ENCODE measurements at places on chromosomes 7 and 10.

GRCh38 chr10:12221323-12222298 is 25.6 kb downstream of the CDC123 start:
- peak; percentile 46 for DNase-seq

GRCh38 chr7:44264221-44264931 is 61.0 kb downstream of the CAMK2B start:
- peak; percentile 61 for DNase-seq

DNA sequence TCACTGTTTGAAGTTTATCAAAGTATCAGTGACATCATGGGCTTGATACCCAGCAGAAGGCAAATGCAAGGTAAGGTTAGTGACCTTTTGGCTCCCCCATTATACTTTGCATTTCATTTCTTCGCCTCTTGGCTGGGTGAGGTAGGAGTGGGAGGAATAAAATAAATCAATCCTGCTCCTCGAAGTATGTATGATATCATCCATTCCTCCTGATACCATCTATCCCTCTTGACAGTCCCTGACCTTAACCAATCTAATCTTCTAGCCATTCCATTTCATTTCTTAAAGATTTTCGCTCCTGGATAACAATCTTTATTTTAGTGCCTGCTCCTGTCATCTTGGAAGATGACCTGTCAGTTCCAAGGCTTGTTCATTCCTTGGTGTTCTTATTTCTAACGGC is 1083.3 kb downstream of the NXPH1 start:
- no peak for DNase-seq

DNA sequence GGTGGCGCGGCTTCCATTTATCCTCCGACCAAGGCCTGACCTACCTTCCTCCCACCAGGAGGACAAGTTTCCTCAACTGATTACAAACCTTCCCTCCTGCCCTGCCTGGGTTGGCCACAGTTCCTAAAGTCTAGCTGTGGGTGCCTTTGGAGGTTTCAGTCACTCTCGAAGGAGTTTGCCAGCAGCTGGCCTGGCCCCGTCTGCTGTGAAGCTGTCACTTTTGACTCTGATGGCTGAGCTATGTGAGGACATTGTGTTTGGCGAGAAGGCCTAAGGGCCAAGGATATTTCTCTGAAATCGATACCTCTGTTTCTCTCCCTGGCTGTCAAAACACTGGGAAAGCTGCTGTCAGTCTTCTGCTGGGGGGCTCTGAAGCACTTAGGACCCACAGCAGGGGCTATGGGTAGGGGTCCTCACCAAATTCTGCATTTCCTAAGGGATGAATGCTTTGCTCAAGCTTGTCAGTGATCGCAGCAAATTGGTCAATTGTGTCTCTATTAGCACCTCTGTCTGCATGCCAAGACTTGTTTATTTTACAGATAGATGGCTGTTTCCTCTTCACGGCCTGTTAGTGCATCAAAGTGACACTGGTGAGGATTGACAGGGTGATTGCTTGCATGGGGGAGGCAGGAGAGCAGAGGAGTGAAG is 31.9 kb upstream of the SAMD8 start:
- DNase-seq = no peak

DNA sequence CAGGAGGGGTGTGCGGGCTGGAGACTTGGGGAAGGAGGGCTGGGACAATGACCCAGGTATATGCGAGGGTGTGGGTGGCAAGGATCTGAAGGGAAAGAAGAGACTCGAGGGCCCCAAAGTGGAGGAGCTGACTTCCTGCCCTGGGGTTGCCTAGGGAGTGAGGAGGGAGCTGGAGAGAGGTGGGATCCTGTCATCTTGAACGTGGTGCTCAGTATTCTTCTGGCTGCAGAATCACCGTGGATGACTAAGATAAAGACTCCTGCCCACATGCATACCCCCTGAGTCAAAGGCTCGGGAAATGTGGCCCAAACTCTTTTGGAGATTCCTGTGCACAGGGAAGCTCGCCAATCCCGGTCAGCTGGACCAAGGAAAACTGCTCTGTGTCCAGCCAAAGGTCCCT is 31.2 kb downstream of the COL17A1 start:
- peak; percentile 16 for DNase-seq

DNA sequence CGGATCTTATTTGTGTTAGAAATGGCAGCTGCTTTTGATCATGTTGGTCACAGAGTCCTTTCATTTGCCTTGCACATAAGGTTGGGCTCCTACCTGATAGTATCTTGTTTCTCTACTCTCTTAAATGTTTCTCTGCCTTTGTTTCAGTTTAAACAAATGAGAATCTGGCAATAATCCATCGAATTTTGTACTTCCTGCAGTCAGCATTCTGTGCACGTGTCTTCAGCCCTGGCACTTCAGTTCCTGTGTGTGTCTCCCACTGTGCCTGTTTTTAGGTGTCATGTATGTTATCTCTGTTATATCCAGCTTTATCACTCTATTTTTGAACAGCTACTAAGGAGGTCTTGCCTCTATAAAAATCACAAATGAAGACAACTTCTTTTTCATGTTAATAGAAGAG is 28.4 kb upstream of the PTER start:
- no peak for DNase-seq

DNA sequence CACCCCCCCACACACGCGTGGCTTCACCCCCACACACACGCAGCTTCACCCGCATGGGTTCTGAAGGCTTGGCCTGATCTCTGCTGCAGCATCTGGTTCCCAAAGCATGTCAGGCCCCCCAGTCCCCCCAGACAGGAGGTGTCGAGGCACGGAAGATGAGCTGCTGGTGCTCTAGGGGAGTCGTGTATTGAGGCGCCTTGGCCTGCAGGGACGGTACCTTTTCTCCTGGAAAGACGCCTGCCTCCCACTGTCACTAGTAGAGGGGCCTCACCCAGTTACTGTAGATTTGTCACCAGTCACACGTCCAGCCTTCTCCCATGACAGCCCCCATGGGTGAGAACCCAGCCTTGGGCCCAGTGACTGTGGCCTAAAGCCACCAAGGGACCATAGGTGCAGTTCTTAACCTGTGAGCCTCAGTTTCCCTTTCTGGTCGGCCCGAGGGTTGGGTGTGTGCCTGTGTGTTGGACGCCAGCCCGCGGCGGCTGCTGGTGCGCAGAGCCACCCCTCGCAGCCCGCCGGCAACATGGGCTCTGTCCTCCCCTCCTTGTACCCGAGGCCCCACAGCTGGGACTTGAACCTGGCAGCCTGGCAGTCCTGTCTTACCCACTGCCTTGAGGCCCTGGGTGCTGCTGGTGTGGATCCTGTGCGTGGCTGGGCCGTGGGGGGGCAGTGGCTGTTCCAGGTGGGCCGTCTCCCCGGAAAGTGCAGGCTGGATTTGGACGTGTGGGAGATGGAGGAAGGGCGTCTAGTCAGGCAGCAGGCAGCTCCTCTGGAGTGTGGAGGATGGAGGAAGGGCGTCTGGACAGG is 81.7 kb downstream of the NKX6-2 start:
- no peak for DNase-seq

GRCh38 chr10:3740157-3740871 is 44.7 kb downstream of the KLF6 start:
- peak; percentile 78 for DNase-seq

GRCh38 chr10:32253276-32253675 is 93.7 kb downstream of the EPC1 start:
- peak; percentile 76 for DNase-seq

GRCh38 chr10:3196958-3197347 is 24.4 kb upstream of the PITRM1 start:
- DNase-seq = no peak

DNA sequence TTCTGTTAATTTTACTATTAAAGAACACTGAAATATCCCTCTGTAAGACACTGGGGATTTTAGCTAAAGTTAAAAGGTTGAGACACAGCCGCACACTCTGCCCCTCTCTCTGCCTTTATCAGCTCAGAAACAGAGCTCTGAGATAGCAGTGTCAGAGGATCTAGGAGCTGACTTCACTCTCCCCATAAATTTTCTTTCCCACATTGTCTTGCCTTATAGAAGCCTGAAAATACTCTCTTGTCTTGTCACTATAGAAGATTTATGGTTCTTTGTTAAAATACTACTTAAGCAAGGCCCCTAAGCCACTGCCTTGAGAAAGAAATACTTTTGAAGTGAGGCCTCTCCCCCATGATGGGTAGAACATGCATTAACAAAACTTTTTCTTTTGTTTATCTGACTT is 105.7 kb upstream of the C10orf90 start:
- DNase-seq = no peak

GRCh38 chr7:156160811-156161210 is 348.5 kb upstream of the SHH start:
- DNase-seq = peak; percentile 37

DNA sequence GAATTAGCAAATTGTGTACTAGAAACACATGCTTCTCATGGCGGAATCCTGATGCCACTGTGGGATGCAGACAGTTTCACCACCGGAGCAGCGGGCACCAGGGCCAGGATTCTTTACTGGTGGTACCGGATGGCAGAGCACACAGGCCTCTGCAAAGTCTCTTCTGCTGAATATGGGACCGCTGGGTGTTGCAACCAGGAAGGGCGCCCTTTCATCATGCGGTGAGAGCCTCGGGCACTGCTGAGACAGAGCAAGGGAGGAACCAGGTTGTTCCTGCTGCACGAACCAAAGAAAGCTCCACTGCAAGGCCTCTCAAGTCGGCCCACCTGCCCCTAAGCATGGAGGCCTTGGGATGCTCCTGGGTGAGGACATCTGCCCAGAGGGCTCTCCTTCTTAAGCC is 57.0 kb upstream of the NMT2 start:
- no peak for DNase-seq

GRCh38 chr7:11177793-11178192 is 204.1 kb downstream of the PHF14 start:
- no peak for DNase-seq

- DNase-seq = no peak
Observed at GRCh38 chr10:95539560-95540284, 21.4 kb downstream of the SORBS1 start.

GRCh38 chr7:79912213-79912633 is 222.4 kb upstream of the GNAI1 start:
- no peak for DNase-seq

DNA sequence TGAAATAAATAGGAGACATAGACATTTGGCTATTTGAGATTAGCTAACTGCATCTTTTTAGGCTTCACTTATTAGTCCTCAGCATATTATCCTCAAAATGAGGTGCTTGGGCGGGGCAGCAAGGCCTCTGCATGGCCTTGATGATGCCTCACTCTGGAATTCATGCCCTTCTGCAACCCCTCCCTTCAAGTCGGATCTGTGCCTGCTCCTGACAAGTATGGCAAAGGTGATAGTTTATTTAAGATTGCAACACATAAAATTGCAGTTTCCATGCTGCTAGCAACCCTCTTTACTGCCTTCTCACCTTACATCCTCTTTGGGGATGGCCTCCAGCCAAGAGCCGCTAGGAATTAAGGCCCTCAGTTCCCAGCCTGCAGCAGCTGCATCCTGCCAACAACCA is 241.3 kb upstream of the ADARB2 start:
- DNase-seq = no peak

DNA sequence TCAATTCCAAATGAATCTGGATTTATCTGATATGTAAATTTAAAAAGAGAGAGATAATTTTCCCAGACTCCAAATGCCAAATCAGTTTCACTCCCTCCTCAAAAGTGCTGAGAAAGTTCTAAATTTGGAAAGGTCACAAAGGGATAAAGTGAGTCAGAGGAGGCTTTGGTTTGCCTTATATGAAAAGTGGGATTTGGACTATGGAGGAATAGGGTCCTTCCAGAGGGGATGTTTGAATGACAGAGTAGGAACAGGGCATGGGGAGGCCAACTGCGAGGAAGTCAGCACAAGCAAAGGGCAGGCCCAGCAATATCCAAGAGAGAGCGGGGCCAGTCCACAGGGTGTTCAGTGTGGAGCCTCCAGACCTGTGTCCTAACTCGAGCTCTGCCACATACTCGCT is 9.8 kb upstream of the FAS start:
- DNase-seq = no peak

GRCh38 chr10:73892310-73893030 is 18.1 kb upstream of the CAMK2G start:
- no peak for DNase-seq

DNA sequence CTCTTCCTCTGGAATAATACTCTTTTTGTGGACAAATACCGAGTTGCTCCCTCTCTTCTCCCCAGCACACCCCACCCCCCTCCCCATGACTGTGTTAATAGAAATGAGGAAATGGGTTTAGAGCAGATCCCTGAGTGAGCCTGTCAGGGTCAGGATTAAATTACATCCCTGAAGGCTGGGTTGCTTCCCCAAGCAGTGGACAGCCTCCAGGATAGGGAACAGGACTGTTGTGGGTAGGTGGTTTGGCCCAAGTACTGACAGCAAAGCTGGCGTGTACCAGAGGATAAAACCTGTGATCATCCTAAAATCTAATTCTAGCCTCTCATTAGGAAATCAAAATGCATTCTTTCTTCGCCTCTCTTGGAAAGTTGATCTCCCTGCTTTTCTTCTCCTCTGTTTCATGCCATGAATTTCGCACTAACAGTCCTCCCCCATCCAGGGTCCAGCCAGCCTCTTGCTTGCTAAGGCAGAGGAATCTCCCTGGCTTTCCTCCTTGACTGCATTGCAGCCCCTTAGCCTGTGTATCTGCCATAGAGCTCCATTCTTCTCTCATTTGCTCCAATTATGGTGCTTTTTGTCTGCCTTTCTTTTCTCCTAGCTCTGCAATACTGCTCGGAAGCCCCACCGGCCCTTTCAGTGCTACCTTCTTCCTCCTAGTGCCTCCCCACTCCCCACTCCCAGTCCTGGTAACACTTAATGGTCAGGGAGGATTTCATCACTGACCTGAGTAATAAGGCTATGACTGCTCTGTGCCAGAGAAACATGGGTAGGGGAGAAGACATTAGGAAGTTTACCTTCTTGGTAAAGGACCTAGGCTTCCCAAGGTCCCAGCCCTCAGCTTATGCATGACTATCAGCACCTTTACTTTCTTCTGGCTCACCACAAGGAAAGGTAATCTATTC is 8.4 kb downstream of the LRRC4 start:
- no peak for DNase-seq

DNA sequence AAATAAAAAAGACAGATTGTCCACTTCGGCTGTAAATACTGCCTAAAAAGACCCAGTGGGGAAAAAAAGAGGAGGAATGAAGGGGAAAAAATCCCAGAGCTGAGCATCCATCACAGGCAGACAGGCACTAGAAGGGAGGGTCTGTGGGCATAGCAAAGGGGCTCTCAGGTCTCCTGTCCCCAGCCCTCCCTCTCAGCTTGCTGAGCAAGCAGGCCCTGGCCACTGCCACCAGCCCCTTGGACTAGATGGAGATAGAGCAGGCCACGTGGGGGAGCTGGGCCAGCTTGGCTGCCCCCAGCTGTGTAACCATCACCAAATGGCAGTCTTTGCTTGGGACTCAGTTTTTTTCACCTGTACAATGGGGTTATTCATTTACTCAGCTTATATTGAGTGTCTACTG is 141.6 kb upstream of the UNC5B start:
- DNase-seq = no peak

DNA sequence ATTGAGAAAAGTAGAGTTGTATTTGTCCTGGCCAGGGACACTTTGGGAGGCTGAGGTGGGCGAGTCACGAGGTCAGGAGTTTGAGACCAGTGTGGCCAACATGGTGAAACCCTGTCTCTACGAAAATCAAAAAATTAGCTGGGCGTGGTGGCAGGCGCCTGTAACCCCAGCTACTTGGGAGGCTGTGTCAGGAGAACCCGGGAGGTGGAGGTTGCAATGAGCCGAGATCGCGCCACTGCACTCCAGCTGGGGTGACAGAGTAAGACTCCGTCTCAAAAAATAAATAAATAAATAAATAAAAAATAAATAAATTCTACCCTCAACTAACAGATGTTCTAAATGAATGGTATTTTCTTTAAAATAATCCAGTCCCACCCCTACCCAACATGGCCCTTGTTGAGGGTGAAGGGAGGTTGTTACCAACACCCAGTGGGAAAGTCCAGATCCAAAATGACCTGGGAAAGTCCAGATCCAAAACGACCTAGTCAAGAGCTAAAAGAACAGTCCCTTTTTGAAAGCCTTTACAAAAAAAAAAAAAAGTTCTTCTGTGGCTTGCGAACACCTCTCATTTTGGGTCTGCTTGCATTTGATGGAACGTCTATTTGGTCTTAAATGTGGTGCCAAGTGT is 16.0 kb downstream of the MXI1 start:
- DNase-seq = no peak
